ENCODE measurements at places on chromosomes 3 and 15.

DNA sequence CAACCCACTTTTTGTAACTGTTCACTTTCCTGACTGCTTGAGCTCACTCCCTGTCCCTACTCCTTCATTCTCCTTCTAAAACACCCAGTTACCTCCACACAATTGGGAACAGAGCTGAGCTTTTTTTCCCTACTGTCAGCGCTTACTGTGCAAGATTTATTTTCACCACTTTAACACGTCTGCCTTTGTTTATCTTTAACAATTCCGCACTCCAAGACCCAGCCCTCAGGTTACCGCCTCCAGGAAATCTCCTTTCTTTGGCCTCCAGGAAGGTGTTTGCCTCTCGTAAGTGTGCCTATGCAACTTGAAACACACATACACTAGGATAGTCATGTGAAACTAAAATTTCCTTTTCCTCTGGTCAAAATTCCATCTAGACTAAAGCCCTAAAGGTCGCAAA lies 271.9 kb upstream of the TPRG1 start:
- no peak for DNase-seq

DNA sequence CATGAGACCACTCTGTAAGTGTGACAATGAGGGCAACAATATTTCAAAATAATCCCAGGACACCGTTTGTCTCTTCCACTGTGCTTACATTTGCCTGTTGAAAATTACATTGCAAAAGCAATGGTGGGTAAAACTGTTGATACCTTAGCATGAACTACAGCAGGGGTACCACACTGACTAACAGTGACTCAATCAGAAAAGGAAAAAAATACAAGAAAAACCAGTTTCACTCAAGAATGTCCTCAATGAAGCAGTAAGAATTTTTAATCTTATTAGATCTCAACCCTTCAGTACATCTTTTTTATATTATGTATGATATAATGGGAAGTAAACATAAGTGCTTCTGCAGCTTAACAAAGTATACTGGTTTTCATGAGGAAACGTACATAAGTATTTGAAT lies 1.6 kb upstream of the CCDC54 start:
- DNase-seq: no peak

GRCh38 chr3:111509308-111509707 lies 32.7 kb upstream of the CD96 start:
- no peak for DNase-seq

DNA sequence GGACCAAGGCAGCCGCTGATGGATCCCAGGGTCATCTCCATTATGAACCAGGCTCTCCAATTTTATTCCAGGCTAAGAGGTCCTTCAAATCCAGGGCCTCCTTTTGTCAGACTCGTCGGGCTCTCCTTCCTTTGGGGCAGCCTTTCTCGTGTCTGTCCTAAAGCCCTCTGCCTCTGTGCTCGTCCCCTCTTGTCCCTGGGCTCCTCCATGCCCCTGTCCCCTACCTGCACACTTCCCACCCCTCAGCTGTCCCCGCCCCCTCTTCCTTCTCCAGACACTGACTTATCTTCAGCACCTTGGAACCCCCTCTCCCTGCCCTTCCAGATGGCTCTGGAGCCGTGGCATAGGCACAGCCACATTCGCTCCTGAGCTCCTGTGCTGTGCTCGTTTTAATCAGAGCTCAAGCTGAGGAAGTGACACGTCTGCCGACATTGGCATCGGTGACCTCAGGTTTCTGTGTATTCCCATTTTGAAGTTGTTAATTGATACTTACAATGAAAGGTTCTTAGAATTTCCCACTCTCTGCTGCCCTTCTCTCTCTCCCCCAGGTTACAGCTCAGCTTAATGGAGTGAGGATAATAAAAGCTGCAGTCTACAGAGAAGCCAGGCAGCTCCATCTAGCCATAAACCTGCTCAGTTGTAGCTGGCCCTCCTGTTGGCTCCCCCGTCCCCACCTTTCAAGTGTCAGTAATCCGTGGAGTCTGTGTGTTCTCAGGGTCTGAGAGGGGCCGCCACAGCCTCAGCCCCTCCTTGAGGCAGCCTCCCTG lies 51.1 kb upstream of the SEC22A start:
- DNase-seq: no peak

- no peak for DNase-seq
These were observed 194.6 kb upstream of the KCNMB2 start for GRCh38 chr3:178341636-178342035.

DNA sequence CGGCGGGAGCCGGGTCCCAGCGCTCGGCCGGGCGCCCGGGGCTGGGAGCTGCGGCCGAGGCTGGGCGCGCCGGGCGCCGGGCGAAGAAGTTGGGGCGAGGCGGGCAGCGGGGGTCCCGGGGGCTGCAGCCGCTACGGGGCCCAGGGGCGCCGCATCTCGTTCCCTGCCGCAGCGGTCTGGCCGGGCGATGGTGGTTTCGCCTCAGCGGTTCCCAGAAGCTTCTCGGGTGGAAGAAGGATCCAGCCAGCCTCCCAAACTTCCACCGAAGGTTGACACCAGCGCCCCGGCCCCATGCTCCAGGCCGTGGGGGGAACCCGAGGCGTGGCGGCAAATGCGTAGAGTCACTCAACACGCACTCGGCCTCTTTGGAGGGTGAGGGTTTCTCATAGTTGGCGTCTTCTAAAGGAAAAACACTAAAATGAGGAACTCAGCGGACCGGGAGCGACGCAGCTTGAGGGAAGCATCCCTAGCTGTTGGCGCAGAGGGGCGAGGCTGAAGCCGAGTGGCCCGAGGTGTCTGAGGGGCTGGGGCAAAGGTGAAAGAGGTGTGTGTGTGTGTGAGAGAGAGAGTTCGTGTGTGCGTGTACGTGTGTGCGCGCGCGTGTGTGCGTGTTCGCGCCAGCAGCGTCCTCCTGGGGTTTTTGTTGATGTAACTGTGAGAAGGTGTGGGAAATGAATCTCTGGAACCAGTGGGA lies 940 bp downstream of the BOC start:
- DNase-seq: no peak

- no peak for DNase-seq
These were observed 67.1 kb downstream of the MB21D2 start for GRCh38 chr3:192850451-192850981.

DNA sequence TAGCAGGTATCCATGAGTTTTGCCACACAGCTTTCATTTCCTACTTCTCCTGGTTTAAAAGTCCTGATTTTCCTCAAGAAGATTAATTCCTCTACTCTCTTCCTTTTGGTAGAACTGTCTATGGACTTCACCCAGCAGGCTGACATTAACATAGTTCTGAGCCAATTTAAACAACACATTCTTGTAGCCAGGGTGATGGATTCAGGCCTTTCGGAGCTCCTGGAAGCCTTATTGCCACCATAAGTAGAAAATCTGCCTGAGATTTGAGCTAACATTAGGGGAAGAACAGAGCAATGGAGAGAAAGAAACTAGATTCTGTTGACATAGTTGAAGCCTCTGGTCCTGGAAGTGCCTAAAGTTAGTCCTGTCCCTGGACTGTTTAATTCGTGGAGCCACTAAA lies 449.8 kb downstream of the TAFA4 start:
- DNase-seq: no peak

GRCh38 chr3:2495746-2496145 lies 397.1 kb downstream of the CNTN4 start:
- no peak for DNase-seq

GRCh38 chr15:77732514-77733335 lies 100.0 kb upstream of the LINGO1 start:
- DNase-seq: no peak

DNA sequence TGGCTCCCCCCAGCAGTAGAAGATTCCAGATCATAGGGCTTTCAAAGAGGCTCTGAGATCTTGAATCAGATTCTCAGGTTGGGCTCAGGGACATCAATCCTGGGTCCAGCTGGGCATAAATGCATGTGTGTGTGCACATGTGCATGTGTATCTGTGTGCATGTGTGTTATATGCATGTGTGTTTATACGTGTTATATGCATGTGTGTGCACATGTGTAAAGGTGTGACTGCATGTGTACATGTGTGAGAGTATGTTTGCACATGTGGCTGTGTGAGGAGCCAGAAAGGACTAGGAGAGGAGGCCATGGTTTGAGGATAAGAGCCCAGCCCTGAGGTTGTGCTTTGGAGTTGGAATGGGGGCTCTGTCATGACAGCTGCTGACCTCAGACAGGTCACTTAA lies 1.8 kb upstream of the MAPKAPK3 start:
- no peak for DNase-seq

- DNase-seq: no peak
These were observed 8.6 kb upstream of the TCAIM start for GRCh38 chr3:44329946-44330345.

- DNase-seq: no peak
These were observed 26.2 kb upstream of the TFG start for GRCh38 chr3:100682854-100683760.

GRCh38 chr3:24401090-24401810 lies 93.4 kb downstream of the THRB start:
- DNase-seq: no peak

DNA sequence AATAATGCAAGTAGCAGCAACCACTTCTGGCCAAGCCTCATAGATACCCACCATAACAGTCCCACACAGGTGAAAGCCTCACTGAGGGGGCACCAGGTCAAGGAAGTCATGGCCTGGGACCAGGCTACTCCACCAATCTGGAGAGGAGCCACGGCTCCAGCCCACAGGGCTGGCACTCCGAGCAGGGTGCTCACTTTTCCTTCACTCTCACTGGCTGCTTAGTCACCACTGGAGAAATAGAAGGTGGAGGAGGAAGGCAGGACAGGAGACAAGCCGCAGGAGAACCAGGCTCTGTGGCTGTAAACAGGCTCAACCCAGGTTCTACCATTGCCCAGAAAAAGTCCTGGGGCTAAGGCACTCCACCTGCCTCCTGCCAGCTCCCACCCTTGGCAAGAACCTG lies 1.2 kb downstream of the USP19 start:
- no peak for DNase-seq

DNA sequence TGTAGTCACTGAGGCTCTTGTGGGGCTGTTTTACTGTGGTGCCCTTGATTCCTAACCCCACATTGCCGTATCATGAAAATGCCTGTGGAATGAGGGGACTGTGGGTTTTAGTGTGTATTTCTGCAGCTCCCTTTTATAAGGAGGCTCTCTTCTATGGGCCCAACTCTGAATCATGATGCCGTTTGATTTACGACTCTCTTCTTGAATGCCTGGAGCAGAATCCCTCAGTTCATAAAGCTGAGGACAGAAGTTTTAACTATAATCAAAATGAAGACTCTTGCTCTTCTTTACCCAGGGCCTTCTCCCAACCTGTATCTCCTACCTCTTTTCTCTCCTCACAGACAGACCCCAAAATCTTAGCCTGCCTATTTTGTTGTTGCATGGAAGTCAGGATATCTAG lies 109.5 kb downstream of the RARB start:
- DNase-seq: no peak

DNA sequence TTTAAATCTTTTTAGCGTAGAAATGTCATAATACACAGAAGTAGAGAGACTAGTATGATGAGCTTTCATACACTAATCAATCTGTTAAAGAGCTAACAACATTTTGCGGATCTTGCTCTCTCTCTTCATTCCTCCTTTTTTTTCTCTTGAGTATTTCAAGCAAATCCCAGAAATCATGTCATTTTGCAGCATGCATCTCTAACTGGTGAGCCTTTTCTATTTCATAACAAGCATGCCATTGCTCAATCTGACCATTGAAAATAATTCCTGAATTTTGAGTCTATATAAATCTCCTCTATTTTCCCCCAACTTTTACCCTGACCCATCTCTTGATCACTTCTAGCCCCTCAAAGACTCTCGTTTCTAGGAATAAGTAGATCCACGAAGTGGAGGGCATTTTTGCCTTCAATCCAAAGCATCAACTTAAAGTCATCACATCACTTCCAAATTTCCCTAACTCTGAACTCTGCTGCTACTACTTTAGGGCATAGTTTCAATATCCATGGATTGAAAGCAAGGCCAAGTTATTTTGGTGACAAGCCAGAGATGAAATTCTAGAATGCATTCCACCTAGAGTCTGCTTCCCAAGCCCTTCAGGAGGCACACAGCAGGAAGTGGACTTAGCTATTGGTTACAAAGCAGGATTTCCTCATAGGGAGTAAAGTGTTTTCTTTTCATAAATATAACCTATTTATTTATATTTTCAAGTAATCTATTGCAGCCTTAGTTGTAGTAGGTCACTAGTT lies 253.5 kb upstream of the ZPLD1 start:
- no peak for DNase-seq

GRCh38 chr3:62597491-62597890 lies 224.1 kb upstream of the FEZF2 start:
- DNase-seq: no peak

DNA sequence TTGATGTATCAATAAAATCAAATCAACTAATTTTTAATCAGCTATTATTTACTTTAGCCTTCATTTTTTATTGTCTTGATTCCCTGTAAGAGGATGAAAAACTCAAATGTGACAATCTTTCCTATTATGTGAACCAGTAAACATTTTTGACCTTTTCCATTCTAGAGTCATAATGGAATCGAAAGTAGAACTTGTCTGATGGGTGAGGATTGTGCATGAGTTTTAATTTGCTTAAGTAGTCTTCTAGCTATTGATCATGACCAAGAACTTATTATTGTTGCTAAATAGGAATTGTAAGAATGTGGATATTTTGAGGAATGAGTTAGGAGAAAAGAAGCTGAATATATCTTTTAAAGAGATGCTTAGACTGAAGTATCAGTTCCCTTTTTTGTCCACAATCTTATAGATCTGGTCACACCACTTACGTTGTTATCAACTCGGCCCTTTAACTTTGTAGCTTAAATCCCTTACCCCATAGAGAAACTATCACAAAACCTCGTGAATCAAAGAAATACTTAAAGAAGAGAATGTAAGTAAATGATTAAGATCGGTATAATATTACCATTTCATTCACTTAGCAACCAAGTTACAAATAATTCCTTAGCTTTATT lies 147.3 kb downstream of the TP63 start:
- DNase-seq: no peak

- peak; percentile 29 for DNase-seq
These were observed 3.6 kb downstream of the PRSS50 start for GRCh38 chr3:46713898-46714552.

DNA sequence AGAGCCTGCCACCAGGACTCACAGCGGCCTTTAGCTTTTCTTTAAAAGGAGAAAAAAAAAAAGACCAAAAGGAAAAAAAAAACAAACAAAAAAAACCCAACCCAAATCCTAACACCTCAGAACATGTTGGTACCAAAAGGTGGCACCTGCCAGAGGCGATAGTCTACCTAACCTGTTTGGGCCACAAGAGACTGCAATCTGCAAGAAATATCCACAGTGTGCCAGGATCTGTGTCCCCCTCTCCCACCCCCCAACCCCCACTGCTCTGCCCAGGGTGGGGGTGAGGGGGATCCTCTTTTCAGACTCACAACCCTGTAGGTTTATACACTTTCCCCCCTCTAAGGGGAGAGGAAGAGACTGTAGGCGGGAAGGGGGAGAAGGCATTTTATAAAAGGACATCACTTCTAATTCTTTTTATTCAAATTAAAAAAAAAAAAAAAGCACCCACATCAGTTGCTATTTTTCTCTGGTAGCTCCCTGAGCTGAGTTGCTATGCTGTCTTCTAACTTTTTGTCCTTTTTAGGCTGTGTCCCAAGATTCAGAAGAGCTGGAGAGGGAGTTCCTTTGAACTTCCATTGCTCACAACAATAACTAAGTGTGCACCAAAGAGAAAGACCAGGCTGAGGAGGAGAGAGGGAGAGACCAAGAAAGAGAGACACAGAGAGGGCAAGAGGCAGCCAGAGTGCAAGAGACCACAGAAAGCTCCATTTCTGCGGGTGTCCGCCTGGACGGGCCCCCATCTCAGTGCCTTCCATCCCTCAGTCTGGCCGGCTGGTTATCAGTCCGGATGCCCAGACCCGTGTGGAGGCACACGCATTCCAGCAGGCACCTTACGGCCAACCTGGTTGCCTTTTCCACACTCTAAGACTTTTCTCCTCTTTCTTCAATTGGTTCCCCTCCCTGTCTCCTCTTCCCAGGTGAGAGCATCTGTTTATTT lies 48.9 kb downstream of the TLE3 start:
- no peak for DNase-seq

All from CD4-positive, alpha-beta T cell (primary cell).